GM23248 (cell line): ENCODE measurements at places on chromosomes 13 and 19. TPM values are rescaled to one million over a fixed set of nuclear protein-coding genes. Genes with fewer than 3 reads are reported as not detected.

DNA sequence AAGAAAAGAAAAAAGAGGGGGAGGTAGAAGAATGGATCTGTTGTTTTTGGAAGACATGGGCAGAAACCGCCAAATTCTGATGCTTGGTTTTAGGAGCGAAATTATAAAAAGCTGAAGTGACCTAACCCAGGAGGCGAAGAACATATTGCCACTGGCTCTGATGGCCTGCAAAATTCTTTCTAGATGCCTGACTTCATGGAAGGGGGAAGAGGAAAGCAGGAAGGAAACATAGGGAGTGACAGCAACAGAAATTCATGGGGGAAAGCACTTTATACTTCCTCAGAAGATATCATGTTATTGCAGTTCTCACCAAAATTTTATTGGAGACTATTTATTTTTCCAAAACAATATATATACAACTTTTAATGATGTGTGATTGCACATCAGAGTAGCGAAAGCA lies 213.5 kb downstream of the DLEU7 start:
- no peak for DNase-seq

DNA sequence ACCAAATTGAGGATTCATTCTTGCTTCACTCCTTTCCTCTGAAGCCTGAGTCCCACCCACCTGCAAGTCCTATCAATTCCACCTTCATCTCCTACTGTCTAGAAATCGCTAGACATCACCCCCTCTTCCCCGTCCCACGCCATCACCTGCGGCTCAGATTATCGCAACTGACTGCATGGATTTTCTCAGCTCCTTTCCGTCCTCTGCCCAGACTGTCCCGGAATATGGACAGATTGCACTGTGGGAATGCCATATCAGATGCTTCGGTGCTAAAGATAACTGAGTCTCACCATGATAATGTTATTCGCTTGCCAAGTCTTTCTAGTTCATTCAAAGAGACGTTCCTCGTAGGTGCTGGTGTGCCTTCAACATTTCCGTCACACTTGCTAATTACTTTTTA lies 66.4 kb upstream of the USP29 start:
- DNase-seq: no peak

DNA sequence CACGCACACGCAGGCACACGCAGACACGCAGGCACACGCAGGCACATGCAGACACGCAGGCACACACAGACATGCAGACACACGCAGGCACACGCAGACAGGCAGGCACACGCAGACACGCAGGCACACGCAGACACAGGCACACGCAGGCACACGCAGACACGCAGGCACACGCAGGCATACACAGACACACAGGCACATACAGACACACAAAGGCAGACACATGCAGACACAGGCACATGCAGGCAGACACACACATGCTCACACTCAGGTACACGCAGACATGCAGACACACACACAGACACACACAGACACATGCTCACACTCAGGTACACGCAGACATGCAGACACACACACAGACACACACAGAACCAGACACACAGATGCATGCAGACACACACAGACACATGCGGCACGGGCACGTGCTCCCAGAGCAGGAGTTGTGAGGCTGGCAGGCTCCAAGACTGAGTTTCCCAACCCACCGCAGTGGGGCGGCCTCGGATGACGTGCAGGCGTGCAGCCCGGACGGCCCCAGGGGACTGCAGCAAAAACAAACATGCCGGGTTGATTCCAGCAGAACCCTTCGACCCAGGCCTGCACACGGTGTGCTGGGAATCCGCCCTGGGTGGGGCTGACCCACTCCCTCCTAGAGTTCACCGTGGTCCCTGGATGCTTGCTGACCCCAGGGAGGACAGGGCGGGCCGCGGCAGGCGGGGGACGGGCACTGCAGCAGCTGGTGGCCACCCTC lies 100.0 kb downstream of the GADD45B start:
- peak; percentile 97 for DNase-seq

GRCh38 chr19:3392480-3392879 lies 26.1 kb downstream of the NFIC start:
- no peak for DNase-seq

- DNase-seq: no peak
These were observed 18.1 kb downstream of the CLEC4M start for GRCh38 chr19:7781157-7781556.

GRCh38 chr13:107866941-107867623 lies 348.3 kb downstream of the LIG4 start:
- peak; percentile 90 for DNase-seq

GRCh38 chr13:25136880-25137787 lies 35.0 kb downstream of the AMER2 start:
- DNase-seq: no peak

- no peak for DNase-seq
These were observed 1.3 kb upstream of the SPIB start for GRCh38 chr19:50417111-50418081.

GRCh38 chr19:44845286-44845611 lies 848 bp upstream of the NECTIN2 start:
- no peak for DNase-seq

DNA sequence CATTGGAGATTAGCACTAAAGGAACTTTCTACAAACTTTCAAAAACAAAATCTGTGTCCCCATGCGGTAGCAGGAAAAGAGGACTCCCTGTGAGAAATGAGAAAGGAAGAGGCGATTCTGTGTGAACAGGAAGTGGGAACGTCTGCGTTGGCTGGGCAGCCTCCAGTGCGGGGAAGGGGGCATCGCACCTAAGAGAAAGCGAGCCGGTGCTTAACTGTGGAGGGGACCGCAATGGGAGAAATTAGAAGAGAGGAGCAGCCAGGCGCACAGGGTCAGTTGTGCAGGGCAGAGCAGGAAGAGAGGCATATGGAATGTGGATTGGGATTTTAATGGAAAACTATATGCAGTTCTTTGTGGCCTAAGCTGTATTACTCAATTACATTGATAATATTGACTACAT lies 77.4 kb upstream of the DOCK9 start:
- no peak for DNase-seq

- DNase-seq: no peak
These were observed 65.5 kb downstream of the ERCC5 start for GRCh38 chr13:102911336-102911735.

DNA sequence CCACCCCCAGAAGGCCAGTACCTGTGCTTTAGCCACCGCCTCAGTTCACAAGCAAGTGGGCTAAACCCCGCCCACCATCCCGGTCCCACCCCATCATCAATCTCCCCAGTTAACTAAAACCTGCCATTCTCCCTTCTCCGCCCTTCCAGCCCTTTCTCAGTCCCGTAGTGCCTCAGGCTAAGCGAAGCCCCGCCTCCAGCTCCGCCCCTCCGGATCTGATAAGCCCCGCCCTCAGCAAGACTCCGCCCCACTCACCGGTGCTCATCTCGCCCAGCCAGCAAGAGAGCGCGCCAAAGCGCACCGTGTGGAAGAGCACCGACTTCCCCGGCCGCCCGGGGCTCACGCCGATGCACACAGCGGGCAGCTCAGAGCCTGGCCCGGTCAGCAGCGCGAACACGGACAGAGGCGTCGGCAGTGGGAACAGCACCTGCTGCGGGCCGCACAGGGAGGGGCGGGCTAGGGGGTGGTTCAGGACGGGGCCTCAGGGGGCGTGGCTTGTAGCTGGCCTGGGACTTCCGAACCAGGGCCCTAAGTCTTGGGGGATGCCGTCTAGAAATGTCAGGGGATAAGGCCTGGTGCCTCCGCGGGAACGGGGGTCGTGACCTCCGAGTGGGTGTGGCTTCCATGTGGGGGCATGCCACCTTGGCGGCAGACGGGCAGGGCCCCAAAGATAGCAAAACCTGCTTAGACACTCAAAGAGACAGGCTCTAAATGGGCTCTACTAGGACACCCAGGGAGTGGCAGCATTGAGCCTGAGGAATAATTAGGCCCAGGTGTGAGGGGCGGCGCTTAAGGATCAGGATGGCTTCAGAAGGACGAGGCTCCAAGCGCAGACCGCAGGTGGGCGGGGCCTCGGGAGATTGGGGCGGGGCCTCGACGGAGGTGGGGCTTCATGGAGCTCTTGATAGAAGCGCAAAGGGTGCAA lies 21.4 kb downstream of the MAP4K1 start:
- DNase-seq: peak; percentile 32

DNA sequence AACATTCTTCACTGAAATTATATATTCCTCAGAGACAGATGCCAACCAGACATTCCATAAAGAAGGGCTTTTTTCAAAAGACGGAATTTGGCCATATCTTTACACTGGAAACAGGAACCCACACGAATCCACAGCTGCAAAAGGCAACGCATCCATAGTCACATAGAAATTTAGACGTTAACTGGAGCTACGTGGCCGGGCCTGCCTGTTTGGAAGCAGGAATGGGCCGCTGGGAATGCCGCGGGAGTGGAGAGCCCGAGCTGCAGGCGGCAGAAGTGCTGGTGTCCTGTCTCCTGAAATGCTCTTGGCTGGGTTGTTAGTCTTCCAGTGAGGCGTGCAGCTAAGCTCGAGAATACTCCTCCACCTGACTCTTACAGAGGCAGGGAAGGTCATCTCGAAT lies 122.2 kb downstream of the KL start:
- no peak for DNase-seq

Gene ZNF575
- 0.22 TPM in 1 of 2 replicates, not detected in the other for total RNA-seq

Gene MUC16
- not detected in 2 replicates for total RNA-seq

Gene CDX2
- not detected in 2 replicates for total RNA-seq

Gene C1QTNF9B
- total RNA-seq: not detected in 2 replicates

Gene CEACAM6
- total RNA-seq: not detected in 2 replicates

Gene ZNF431
- total RNA-seq: 1.7 and 1.9 TPM in 2 replicates

Gene LMTK3
- total RNA-seq: 0.22 TPM in 1 of 2 replicates, not detected in the other
